Putamen (tissue), 1 donor: ENCODE measurements at places on chromosomes 3 and 15.

DNA sequence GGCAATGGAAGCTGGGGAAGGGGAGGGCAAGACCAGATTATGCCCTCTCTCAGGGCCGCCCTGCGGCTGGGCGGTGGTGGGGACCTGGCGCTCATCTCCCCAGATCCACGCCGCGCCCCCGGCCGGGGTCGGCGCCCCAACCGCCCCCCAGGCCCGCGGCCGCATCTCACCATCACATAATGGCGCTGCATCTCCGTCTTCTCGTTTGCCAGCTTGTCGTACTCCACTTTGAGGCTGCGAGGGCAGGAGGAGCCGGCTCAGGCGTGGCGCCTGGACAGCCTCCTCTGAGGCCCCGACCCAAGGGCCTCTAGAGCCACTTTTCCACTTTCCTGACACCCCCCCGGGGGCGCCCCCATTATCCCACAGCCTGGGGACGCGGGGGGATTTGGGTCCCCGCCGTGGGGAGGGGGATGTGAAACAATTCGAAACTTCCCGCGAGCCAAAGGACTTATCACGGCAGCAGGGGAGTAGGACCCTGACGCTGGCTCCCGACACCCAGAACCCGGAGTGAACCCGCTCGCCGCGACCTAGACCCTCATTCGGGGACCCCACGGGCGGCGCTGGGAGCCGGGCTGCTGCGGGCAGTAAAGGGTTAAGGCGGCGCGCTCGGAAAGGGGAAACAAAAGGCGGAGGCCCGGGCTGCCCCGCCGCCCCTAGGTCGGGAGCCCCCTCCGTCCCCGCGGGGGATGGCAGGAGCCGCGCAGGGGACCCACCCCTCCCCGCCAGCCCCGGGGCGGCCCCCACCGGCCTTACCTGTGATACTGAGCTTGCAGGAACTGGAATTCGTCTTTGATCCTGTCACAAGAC is 2.1 kb downstream of the TLE3 start:
- DNase-seq, result no peak

GRCh38 chr3:127172781-127173515 is 20.0 kb upstream of the PRR23E start:
- no peak for DNase-seq

GRCh38 chr3:125406070-125406469 is 30.9 kb upstream of the ZNF148 start:
- DNase-seq, result peak; percentile 75

DNA sequence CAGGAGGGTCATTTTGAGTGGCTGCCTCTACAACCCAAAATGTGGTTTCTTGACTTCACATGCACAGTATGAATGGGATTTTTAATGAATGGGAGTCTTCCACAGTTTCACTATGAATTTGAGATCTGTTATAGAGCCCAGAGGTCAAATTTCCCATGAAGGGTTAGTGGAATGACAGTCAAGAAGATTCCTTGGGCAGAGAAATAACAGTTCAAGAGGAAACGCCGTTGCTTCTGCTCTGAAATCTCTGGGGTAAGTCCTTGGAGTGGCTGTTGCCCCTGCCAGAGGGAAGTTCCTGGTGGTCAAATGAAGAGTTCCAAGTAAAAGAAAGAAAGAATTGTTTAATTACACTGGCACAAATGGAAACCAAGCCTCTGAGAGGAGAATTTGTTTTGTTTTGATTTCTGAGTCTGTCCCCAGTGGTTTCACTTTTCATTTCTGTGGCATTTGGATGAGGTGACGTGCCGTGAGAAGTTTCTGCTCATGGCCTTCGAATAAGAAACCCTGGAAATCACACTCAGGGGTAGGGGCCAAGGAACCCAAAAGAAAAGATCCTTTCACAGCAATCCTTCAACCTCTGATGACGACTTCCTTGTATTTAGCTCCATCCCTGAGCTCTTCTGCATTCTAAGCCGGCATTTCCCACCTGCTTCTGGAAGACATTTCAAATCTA is 77.5 kb upstream of the IL12A start:
- no peak for DNase-seq

GRCh38 chr15:72353266-72353665 is 22.5 kb downstream of the HEXA start:
- no peak for DNase-seq

DNA sequence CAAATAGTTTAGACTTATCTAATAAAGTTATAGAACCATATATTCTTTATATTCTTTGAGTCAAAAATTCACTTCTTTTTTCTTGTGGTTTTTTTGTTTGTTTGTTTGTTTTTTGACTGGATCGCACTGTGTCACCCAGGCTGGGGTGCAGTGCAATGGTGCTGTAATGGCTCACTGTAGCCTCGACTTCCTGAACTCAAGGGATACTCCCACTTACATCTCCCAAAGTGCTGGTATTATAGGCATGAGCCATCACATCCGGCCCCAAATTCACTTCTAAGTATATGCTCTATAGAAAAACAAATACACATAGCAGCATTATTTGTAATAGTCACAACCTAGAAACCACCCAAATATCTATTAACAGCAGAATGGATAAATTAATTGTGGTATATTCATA is 13.7 kb upstream of the SLTM start:
- no peak for DNase-seq
